ENCODE measurements at places on chromosomes 13 and 19. TPM values are rescaled to one million over a fixed set of nuclear protein-coding genes. Genes with fewer than 3 reads are reported as not detected.

The GPC6 gene
- total RNA-seq: not detected

The ADGRE3 gene
- total RNA-seq: not detected

The PRRG2 gene
- 1.5 TPM for total RNA-seq

The SULT2A1 gene
- not detected for total RNA-seq

The KCNRG gene
- not detected for total RNA-seq

DNA sequence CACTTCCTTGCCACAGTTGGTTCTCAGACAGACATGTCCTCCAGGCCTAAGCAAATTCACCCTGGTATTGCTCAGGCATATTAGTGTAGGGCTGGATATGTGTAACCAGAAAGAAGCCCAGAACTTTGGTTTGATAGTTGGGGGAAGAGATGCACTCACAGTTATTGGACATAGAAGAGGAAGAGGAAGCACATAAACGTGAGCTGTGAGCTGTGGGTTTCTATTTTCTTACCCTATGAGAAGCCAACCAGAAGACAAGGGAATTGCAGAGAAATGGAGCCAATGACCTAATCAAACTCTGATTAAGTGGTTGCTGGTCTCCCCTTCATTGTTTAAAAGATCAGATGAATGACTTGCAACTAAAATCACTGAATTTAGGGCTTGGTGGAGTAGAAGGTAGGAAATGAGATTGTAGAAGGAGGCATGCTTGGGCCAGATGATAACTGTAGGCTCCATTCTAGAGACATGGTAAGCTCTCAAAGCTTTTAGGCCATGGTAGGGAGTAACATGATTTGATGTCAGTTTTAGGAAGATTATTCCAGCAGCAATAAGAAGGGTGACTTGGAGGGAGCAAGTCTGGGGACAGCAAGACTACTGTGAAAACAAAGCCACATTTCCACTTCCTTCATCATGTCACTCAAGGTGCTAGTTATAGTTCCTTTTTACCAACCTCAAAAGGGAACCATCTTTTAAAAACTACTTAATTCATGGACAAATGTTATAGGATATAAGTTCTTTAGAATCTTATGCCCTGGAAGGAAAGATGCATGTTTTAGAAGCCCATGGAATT, 24.1 kb upstream of the WDFY2 start:
- no peak for DNase-seq

DNA sequence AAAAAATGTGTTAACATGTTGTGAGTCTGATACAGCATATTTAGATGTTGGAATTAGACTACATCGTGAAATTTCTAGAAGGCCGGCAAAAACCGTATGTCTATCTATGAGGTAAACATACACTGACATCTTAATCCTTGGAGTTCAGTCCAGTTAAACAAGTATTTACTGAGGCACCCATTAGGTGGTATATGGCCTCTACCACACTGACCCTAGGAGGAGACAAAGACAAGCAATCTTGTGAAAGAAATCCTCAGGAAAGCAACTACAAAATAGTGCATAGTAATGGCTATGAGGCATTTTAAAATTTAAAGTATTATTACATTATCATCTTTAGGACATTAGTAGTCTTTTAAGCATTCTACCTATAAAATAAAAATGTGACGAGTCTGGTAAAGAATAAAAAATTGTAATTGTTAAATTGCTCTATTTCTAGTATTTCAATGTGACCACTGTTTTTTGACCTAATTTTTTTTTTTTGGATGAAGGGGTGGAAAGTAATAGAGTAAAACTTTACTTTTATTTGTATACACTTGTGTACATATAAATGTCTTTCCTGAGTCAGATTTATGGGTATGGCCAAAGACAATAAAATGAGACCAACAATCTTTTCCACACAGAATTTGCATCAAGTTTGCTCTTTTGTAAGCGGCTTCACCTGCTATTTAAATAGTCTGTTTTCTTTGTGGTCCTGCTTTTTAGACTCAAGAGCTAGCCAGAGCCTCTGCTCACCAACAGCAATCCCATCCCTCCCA, 50.5 kb downstream of the KATNAL1 start:
- DNase-seq: no peak

DNA sequence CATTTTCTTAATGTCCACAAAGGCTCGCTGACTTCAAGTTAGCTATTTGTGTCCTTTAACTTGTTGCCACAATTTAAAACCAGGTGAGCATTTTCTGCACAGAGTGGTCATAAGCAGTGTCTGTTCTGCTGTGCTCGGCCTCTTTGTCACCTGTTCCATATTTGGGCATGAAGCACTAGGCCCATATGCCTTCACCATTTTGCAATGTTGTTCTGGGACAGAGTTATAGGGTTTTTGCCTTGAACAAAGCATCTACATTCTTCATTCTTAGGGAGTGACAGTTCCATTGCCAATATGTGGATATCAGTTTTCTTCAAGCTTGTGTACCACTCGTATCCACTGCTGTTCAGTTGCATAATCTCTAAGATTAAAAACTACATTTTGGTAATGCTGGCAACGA, 56.1 kb downstream of the LRCH1 start:
- no peak for DNase-seq

DNA sequence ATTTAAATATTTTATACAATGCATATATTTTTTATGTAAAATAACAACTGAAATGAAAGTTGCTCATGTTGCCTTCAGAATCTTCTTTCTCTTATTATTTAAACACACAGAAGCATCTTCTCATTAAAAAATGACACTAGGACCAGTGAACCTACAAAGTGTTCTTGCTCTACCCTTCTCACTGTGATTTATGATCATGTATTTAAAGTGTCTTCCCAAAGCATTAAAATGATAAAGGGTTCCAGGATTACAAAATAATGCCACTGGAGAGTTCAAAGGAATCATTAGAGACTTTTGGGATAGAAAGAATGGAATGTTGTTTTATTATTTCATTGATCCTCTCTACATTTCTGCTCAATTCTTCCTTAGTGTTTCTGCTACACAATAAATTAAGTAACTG, 643.6 kb upstream of the SLITRK1 start:
- no peak for DNase-seq

DNA sequence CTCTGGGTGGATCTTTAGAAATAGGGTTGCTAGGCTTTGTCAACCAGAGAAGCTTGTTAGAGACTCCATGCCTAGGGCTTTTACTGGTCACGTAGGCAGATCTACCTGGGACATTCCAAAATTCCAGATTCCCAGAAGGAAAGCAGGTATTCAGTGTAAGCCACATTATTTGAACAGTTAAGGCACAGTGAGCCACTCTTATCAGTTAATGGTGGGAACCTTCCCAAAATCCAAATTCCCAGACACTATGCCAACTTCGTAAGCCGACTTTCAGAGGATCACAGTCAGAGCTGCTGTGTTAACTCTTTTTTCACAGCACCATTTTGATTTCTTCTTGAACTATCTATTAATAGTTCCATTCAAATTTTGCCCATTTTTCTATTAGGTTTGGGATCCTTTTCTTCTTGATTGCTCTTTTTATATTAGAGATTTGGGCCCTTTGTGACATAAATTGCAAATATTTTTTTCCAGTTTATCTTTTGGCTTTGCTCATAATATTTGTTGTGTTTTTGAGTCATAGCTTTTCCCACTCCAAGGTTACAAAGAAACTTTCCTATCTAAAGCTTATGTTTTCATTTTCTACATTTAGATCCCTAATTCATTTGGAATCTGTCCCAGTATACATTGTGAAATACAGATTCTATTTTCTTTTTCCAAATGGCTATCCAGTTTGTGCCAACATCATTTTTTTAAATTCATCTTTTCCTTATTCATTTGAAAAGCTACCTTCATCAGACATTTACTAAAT, 77.3 kb downstream of the DHRS12 start:
- no peak for DNase-seq

GRCh38 chr19:7292950-7293761, 1.1 kb downstream of the INSR start:
- peak; percentile 13 for DNase-seq

GRCh38 chr13:112690283-112690929, 568 bp downstream of the ATP11A start:
- peak; percentile 42 for DNase-seq

DNA sequence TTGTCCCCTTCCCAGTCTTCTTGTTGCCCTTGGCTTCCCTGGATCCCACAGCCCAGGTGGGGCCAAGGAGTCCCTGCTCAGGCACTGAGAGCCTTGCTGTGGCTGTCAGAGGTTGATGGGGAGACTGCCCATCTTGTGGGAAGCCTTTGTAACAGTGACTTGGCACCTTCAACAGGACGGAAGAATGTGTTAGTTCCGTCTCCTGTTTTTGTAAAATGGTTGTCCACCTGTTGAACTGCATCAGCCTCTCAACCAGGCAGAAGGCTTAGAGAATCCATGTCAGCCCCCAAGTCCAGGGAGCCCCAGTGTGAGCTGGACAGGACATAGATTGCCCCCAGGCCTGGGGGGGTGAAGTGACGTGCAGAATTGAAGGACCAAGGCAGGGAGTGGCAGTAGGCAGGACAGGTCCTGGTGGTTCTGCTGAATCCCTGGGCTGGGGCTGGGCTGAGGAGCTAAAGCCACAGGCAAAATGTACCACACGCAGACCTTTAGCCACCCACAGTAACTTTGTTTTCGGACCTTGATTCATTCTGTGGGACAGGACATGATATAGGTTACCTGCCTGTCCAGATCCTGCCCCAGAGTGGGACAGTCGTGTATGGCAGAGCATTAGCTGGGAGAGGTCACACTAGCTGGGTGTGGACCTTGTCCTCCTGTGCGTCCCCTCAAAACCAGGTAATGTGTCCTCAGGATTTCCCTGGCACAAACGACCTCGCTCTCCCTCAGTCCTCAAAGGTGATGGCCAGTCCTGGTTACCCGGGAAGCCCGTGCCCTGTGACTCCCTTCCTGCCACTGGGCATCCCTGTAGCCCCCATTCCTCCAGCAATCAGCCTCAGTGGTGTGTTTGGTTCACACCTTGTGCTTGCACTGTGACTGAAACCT, 47.0 kb downstream of the GATAD2A start:
- DNase-seq: no peak

GRCh38 chr13:31349156-31349555, 149.4 kb downstream of the B3GLCT start:
- DNase-seq: no peak

GRCh38 chr19:17107546-17108452, 32.2 kb downstream of the MYO9B start:
- DNase-seq: peak; percentile 19

DNA sequence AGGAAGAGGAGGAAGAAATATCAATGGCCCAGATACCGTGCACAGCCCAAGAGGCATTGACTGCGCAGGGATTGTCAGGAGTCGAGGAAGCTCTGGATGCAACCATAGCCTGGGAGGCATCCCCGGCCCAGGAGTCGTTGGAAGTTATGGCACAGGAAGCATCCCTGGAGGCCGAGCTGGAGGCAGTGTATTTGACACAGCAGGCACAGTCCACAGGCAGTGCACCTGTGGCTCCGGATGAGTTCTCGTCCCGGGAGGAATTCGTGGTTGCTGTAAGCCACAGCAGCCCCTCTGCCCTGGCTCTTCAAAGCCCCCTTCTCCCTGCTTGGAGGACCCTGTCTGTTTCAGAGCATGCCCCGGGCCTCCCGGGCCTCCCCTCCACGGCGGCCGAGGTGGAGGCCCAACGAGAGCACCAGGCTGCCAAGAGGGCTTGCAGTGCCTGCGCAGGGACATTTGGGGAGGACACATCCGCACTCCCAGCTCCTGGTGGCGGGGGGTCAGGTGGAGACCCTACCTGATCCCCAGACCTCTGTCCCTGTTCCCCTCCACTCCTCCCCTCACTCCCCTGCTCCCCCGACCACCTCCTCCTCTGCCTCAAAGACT, 36.0 kb downstream of the KEAP1 start:
- DNase-seq: no peak

DNA sequence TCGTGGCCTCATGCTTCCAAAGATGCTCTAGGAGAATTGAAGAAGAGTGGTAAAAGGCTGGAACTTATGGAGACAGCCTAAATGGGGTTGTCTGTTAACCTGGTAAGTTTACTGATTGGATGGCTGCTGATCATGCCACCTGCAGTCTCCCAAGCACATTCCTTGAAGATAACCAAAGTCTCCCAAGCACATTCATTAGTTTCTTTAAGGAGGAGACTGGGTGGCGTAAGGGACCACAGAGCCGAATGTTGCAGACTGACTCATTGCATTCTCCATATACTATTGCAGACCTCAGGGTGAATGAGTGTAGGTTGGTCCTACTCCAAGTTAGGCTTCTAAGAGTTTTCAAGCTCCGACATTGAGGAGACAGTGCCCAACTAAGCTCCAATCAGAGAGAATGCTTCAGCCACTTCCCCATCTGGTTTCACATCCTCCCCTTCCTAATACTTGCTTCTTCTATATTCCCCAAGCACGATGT, at the start of gene IGFL3:
IGFL3 (minus strand) TSS at position 51 of the 478 bp plus-strand sequence; CDS start at position 12, 39 bp downstream.
- no peak for DNase-seq

DNA sequence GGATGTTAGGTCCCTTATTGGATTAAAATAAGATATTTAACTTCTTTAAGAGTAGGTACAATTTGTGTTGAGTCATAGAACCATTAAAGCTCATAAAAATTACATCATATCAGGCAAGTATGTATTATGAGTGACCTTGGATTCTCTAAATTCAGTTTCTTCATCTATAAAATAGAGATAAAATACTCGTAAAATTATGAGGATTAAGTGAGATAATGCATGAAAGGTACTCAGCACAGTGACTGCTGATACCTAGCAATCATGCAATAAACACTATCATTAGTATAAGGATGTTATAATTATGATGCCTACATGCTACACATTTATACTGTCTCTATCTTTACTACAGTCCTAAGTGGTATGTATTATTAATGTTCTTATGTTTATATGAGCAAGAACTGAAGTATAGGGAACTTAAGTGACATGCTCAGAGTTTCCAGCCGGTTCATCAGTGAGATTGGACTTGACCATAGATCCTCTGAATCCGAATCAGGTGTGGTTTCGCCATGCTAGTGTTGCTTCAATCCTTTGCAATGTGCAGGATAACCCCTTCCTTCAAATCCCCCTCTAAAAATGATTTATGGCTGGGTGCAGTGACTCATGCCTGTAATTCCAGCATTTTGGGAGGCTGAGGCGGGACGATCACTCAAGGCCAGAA, 22.9 kb upstream of the FRY start:
- no peak for DNase-seq

DNA sequence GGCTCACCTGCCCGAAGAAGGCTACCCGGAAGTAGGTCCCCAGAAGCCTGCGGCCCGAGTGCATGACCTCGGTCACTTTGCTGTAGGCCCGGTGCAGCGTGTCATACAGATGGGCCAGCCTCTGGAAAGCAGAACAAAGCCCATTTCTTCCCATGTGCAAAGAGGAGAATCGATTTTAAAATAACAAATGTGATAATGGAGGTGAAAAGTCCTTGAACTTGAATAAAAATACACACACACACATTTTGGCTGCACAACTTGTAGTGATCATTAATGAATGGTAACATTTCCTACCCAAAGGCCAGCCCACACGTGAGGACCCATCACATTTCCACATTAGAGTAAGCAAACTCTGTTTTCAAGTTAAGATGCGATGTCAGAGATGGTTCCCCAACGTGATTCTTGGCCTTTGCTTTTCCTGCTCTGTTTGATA, 56.9 kb upstream of the SLC15A1 start:
- no peak for DNase-seq
